Pericardium fibroblast (primary cell): ENCODE measurements at places on chromosomes 2 and 18. TPM values are rescaled to one million over a fixed set of nuclear protein-coding genes. Genes with fewer than 3 reads are reported as not detected.

The RAB1A gene
- total RNA-seq = 87.7 and 89.5 TPM in 2 replicates

The FBLN7 gene
- total RNA-seq = 3.7 and 5.4 TPM in 2 replicates

The AGAP1 gene
- 11.7 and 16.3 TPM in 2 replicates for total RNA-seq

The LAMA3 gene
- 3.5 and 7.8 TPM in 2 replicates for total RNA-seq
